CD4-positive, alpha-beta T cell treated with Interleukin-4 for 1 hour (primary cell): ENCODE measurements at places on chromosomes 4 and X.

GRCh38 chr4:142551517-142552305 is 294.4 kb downstream of the INPP4B start:
- DNase-seq = no peak

DNA sequence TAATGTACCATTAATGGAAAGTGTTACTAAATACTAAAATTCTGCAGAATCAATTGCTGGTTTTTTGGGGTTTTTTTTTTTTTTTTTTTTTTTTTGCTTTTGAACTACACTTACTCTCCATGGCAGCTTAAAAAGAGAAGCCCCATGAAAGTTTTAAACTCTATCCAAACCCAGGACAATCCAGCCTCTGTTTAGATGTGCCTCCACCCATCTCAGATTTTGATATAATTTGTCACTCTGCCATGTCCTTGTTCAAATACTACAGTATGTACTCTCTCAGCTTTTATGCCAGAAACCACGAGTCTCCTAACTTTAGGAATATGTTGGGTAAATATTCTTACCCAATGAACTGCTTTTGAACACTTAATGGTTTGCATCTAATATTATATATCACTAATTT is 84.2 kb downstream of the COL25A1 start:
- no peak for DNase-seq

GRCh38 chrX:44731160-44731559 is 112.7 kb upstream of the DUSP21 start:
- no peak for DNase-seq

DNA sequence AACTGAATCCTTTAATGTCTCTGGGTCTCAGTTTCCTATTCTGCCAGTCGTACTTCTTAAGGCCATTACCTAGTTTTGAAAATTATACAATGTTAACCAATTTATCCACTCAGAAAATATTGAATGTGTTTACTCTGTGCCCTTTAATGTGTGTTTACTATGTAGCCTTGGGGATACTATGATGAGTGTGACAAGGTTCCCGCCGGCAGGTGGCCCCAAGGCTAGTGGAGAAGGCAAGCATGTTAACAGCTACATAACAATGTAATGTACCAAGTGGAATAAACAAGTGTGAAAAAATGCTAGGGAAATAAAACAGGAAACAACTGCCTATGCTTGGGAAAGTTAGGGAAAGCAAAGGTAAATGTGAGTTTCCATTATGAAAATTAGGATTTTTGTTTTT is 187.3 kb upstream of the MBNL3 start:
- DNase-seq = no peak

- peak; percentile 62 for DNase-seq
These were observed 57.2 kb downstream of the IRF2 start for GRCh38 chr4:184416913-184417734.

- no peak for DNase-seq
These were observed 664.0 kb upstream of the IGFBP7 start for GRCh38 chr4:57774171-57774570.

- DNase-seq = no peak
These were observed 56.6 kb upstream of the BCOR start for GRCh38 chrX:40154250-40154852.

GRCh38 chr4:127604949-127605709 is 27.6 kb upstream of the INTU start:
- DNase-seq = no peak

- no peak for DNase-seq
These were observed 11.3 kb downstream of the EIF1AX start for GRCh38 chrX:20130357-20130756.

- no peak for DNase-seq
These were observed 300.1 kb downstream of the SPRY1 start for GRCh38 chr4:123696687-123697086.
